ENCODE measurements at places on chromosomes 1 and 21. TPM values are rescaled to one million over a fixed set of nuclear protein-coding genes. Genes with fewer than 3 reads are reported as not detected.

DNA sequence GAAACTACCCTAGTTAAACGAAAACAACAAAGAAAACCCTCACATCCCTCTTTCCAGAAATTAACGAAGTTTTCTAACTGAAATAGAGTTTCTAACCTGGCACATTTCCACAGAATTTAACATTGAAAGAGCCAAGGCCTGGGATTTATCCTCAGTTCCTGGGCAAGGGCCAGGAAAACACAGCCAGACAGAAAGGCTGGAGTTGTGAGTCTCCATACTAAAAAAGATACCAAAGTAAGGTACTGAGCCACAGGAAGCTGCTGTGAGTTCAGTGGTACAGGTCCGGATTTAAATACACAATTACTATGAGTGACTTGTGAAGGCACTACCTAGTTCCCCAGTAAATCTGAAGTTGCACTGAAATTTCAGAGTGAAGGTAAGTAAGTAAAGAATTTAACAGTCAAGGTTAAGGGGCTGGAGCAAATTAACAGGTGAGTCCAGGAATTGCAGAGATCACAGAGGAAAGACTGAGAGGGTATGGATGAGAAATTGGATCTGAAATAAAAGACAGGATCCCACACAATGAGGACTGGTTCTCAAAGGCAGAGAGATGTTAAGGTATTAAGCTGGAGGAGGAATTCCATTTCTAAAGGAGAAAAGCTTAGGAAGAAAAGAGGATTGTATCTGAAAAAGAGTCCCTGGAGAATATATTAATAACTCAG lies 905 bp downstream of the LIX1L start:
- peak overlapping the region; percentile 56 for H3K4me3 ChIP-seq
- DNase-seq = peak; percentile 58
- H3K36me3 ChIP-seq = no peaks in the 10 kb centered on the region
- peaks cover 31% of the 10 kb centered on the region for H3K4me1 ChIP-seq

DNA sequence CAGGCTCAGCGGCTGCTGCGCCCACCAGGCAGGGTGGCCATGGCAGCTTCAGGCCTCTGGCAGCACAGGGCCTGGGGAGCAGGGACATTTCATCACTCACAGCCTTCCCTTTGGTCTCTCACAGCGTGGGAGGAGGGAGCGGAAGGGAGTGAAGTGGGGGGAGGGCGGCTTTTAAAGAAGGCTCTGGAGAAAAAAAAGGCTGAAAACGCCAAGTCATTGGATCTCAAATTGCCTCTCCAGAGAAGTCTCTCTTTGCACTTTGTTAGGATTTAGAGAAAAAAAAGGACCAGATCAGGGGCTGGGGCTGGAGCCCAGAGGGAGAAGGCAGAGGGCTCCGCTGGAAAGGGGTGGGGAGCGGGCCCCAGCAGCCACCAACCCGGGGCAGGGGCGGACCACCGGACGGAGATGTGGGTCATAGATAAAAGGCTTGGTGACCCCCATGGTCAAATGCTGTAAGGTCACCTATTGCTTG lies 209.9 kb downstream of the GRIK3 start:
- H3K4me1 ChIP-seq = no peaks in the 10 kb centered on the region
- no peak overlapping the region for H3K4me3 ChIP-seq
- no peaks in the 10 kb centered on the region for H3K36me3 ChIP-seq
- no peak overlapping the region for H3K27ac ChIP-seq

THEMIS2 gene
- total RNA-seq = 2.5 TPM

FCER1G gene
- 4.6 TPM for total RNA-seq

DNA sequence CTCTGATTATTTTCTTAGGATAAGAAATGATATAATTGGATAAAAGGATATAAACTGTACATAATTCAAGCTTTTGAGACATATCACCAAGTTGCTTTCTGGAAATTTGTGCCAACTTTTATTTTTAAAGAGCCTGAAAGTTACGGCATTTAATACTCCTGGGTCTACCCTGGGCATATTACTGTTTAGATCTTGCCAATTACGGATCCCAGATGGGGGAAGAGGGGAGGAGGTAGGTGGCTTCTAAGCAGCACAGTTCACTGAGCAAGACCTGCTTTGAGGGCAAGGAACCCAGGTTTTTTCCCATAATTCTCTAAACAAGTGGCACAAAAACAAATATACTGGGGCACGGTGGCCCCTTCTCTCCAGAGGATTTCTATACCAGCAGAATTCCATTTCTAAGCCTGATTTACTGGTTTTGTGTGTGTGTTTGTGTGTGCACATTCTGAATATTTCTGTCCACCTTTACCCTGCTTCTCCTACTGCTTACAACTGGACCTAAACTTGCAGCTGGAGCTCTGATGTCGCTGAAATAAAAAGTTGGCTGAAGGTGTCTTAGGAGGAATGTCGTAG lies 76.7 kb downstream of the LAMC2 start:
- DNase-seq = no peak
- H3K36me3 ChIP-seq = no peaks in the 10 kb centered on the region
- H3K4me3 ChIP-seq = no peak overlapping the region
- no peaks in the 10 kb centered on the region for H3K27me3 ChIP-seq
- no peak overlapping the region for H3K27ac ChIP-seq
